ENCODE measurements at places on chromosomes 11 and 22.
A peak's percentile ranks its signal among the peaks of the same experiment; 100 is the strongest.

DNA sequence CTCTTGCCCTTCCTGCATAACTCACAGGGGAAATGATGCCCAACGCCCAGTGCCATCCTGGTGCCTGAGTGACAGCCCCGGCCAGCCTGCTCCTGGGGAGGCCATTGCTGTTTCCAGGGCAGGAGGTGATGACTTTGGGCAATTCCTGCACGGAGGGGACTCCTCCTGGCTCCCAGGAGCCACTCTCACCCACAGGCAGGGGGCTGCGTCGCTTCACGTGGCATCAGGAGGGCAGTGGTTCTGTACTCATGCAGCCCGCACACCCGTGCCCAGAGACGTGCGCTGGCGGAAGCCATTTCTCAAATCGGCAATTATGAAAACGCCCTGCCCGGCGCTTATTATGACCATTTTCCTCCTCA, 272.3 kb downstream of the CTTN start:
- no peak for DNase-seq

- no peak for DNase-seq
Measured at GRCh38 chr22:43587574-43587973, 175.8 kb downstream of the MPPED1 start.

DNA sequence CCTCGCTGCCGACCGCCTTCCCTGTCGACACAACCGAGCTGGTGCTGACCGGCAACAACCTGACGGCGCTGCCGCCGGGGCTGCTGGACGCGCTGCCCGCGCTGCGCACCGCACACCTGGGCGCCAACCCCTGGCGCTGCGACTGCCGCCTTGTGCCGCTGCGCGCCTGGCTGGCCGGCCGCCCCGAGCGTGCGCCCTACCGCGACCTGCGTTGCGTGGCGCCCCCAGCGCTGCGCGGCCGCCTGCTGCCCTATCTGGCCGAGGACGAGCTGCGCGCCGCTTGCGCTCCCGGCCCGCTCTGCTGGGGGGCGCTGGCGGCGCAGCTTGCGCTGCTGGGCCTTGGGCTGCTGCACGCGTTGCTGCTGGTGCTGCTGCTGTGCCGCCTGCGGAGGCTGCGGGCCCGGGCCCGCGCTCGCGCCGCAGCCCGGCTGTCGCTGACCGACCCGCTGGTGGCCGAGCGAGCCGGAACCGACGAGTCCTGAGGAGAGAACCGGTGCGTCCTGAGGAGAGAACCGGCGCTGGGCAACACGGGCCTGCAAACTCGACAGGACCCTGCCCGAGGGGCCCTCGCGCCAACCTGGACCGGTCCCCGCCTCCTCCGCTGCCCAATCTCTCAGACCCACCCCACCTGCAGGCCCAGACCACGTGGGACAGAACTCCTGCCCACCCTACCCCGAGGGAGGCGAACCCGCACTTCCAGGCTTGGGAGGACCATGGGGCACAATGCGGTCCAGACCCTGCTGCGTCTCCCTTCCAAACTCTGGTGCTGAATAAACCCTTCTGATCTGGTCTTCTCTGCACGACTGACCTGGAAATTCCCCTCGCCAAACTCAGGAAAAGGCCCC, 866 bp downstream of the GP1BB start:
- no peak for DNase-seq

- DNase-seq = no peak
Measured at GRCh38 chr22:33891455-33891854, 28.8 kb downstream of the LARGE1 start.

GRCh38 chr11:114915871-114916805, 237.8 kb downstream of the NXPE2 start:
- no peak for DNase-seq

GRCh38 chr11:102647430-102647829, 22.3 kb upstream of the MMP20 start:
- no peak for DNase-seq

- DNase-seq = peak; percentile 69
Measured at GRCh38 chr11:12086271-12087074, 23.9 kb upstream of the MICAL2 start.

- no peak for DNase-seq
Measured at GRCh38 chr11:72780296-72781062, 13.4 kb downstream of the STARD10 start.

DNA sequence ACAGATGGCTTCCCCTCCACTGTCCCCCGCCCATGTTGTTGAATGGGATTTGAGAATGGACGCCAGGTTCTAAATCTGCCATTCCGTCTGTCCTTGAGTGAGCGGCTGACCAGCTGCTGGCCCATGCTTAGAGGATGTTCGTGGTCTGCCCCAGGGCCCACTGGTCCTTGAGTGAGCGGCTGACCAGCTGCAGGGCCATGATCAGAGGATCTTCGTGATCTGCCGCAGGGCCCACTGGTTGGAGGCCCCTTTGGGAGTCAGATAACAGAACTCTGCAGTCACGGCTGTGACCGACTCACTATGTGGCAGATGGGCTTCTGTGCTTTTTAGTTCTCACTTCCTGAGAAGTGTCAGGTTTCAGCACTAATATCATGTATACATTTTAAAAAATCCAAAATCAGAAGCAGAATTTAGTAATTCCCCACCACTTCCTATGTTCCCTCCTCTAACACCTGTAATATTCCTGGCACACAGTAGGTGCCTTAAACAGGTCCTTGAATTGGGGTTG, 54.1 kb downstream of the MICAL3 start:
- no peak for DNase-seq
